Activated T-cell treated with anti-CD3 and anti-CD28 coated beads, Interleukin-2, amount 50 U/mL, for 1 hour (primary cell): ENCODE measurements at places on chromosomes 12 and 14.
A peak's percentile ranks its signal among the peaks of the same experiment; 100 is the strongest.

GRCh38 chr12:55711786-55712553, 3.9 kb upstream of the BLOC1S1 start:
- no peak for DNase-seq

DNA sequence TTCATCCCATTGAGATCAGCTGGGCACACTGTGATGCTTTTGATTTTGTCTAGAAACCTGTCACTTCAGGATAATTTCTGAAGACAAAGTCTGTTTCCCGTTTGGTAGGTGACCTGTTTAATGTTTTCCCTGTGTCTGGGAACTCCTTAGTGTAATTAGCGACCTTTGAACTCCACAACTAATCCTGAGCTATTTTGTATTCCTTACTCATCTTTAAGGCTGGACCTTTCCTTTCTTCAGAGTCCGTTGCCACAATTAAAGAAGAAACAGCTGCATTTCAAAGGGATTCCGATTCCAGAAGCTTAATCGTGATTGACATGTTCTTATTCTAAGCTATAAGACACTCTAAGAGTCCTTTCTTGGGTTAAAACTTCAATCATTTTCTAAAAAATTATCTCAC, 22.0 kb downstream of the AP5M1 start:
- DNase-seq: no peak

GRCh38 chr14:41506552-41506951, 100.1 kb upstream of the LRFN5 start:
- no peak for DNase-seq

DNA sequence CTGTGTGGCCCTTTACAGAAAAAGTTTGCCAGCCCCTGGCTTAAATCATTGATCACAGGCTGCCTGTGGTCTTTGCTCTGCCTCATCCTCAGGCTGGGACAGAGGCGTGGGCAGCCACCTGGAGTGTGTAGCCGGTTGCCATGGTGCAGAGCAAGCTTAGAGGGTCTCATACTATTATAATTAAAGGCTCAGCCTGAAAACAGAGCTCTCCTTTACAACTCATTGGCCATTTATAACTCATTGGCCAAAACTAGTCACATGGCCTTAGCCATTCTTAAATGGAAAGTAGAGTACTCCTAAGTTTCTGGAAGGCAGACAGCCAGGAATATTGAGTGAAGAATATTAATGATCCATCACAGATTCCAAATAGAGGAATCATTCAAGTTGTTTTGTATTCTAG, 3.0 kb downstream of the HSP90B1 start:
- no peak for DNase-seq

- no peak for DNase-seq
Observed at GRCh38 chr12:6405963-6406362, 22.0 kb downstream of the LTBR start.

DNA sequence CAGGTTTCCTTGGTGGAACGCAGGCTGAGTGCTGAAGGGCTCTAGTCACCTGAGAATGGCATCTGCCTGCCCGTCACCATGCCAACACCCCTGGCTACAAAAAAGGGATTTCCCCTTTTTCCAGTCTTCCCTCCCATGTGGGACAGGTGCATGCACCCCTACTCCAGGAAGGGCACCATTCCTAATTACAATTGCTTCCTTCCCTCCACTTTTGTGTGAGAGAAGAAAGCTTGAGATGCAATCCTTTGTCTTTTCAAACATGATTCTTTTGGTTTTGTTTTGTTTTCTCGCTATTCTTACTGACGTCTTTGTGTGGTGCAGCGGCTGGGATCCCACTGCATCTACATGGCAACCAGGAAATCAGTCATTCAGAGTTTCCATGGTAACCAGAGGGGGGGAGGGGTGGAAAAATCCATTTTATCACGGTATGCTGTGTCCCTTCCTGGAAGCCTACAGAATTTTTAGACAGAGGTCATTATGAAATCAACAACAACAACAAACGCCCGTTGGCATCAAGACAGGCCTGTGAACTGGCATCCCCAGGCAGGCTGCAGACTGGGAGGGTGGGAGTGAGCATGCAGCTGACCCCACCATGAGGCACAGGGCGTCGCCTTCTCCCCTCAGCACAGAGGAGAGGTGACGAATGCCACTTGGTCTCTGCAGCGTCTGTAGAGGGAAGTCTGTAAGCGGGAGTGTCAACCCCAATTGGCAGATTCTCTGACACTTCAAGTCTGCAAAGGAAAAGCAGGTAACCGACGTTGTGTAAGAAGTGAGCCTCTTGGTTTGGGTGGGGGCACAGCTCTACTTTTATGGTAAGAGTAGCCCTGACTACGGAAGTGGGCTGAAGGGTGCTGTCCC, 13.6 kb upstream of the GNG2 start:
- peak; percentile 88 for DNase-seq

- peak; percentile 53 for DNase-seq
Observed at GRCh38 chr12:2052826-2053678, at the start of gene CACNA1C. Gene CACNA1C (plus strand): TSS chr12:2052987. CDS start chr12:2053563, 576 bp downstream.

GRCh38 chr12:124142395-124143035, 152.4 kb upstream of the RFLNA start:
- no peak for DNase-seq

GRCh38 chr12:104443008-104443407, 13.7 kb upstream of the CHST11 start:
- DNase-seq: no peak

DNA sequence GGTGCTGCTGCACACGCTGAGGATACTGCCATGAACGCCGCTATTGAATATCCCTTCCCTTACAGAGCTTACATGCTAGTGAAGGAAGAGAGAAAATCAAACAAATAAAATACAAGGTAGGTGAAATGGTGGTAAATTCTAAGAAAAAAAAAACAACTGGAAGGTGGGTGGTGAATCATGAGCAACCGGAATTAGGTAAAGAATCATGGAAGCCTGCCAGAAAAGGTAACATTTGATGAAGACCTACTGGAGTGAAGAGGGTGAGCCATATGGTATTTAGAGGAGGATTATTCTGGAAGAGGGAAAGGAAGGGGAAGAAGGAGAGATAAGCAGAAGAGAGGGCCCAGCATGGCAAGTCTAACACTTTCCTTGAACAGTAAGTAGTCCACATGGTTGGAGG, 76.1 kb downstream of the LRIG3 start:
- DNase-seq: no peak

DNA sequence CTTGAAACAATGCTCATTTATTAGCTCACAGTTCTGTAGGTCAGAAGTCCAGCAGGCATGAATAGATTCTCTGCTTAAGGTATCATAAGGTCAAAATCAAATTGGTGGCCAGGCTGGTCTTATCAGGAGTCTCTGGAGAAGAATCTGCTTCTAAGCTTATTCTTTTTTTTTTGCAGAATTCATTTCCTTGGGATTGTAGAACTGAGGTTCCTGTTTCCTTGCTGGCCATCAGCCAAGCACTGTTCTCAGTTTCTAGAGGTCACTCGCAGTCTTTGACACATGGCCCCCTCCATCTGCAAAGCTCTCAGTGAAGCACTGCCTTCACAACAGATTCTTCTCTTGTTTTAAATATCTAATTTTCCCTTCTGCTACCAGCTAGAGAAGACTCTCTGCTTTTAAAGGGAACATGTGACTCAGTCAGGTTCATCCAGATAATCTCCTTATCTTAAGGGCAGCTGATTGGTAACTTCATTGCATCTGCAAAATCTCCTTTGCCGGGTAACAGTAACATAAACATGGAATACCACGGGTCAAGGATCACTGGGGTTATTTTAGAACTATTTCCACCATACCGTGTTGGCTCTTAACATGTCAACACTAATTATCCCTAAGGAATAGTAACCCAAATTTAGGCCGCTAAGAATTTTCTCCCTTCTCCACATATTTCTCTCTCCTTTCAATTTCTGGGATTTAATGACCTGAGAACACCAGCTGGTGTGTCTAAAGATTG, 25.3 kb downstream of the RHOJ start:
- DNase-seq: no peak

DNA sequence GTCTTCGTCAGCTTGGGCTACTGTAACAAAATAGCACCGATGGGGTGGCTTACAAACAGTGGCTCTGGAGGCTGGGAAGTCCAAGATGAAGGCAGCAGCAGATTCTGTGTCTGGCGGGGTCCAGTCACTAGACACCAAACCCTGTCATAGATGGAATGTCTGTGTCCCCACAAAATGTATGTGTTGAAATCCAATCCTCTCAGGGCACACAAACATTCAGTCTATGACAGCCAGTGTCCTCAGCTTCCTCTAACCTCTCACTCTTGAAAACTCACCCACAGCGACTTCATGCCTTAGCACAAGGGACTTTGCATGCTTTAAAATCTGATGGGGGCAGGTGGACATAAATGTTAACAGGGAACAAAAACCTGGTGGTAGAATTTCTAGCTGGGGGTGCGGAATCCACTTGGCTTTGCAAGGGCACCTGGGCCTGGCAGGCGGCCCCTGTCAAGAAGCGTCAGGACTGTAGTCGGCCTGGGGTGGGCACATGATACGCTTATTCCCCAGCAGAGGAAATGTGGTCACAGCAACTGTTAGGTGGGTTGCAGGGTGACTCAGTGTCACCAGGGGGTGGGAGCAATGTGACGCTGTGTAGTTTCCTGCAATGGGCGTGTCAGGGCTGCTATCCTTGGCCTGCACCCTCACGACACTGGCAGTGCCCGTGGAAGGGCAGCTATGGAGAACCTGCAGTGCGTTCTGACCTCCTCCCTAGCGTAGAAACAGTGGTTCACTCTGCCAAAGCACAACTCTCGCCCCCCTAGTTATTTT, 17.7 kb downstream of the RIN3 start:
- peak; percentile 73 for DNase-seq

DNA sequence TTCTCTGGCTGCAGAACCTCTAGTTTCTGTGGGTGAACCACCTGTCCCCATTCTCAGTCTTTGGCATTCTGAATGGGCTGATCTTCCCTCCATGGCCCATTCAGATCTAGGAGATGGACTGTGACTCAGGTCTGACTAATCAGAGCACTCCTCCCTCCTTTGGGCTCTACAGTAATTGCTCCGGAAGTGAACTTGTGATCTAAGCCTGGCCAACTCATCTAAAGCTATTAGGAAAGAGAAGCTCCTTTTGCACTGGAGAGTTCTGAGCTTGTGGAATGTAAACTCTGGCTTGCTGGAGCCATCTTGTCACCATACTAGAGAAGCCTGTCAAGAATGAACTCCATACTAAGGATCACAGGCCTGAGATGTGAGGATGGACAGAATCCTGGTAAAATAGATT, 168.2 kb downstream of the SUDS3 start:
- DNase-seq: no peak

DNA sequence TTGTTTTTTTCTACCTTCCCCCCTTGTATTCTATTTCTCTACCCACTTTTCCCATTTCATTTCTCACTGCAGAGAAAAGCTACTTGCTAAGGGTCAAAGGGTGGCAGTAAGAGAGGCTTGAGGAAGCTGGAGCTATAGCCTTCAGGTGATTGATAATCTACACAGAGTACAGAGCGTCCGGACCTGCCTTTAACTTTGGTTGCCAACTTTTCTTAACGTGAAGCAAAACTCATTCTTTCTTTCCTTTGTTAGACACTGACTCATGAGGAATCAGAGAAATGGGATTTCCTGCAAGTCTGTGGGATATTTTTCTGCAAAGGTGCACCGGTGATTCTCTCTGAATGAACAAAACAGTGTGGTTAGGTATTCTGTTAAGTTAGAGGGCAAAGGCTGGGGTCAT, 133.3 kb downstream of the RMST start:
- DNase-seq: no peak

DNA sequence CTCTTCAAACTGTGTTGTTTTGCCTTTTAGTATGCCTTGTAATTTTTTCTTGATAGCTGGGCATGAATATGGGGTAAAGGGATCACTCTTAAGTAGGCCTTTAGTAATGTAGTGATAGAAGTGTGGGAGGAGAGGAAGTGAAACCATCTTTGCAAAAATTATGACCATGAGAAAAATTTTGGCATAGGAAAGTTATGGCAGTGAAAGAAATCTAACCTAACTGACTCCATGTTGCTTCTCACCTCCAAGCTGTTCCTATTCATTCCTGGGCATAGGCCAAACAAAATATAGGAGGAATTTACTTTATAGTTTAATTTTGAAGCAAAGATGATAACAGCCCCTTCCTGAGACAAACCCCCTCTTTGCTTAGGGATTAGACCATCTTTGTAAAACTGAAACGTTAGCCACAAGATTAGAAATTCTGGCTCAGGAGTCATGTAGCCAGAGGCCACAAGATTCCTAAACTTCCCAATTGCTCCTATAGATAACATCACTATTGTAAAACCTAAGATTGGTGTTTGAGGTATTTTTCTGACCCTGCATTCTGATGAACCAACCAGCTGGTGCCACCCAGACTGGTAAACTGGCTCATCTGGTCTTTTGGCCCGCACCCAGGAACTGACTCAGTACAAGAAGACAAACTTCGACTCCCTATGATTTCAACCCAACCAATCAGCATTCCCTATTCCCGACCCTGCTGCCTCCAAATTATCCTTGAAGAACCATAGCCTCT, 45.8 kb downstream of the CRADD start:
- no peak for DNase-seq

DNA sequence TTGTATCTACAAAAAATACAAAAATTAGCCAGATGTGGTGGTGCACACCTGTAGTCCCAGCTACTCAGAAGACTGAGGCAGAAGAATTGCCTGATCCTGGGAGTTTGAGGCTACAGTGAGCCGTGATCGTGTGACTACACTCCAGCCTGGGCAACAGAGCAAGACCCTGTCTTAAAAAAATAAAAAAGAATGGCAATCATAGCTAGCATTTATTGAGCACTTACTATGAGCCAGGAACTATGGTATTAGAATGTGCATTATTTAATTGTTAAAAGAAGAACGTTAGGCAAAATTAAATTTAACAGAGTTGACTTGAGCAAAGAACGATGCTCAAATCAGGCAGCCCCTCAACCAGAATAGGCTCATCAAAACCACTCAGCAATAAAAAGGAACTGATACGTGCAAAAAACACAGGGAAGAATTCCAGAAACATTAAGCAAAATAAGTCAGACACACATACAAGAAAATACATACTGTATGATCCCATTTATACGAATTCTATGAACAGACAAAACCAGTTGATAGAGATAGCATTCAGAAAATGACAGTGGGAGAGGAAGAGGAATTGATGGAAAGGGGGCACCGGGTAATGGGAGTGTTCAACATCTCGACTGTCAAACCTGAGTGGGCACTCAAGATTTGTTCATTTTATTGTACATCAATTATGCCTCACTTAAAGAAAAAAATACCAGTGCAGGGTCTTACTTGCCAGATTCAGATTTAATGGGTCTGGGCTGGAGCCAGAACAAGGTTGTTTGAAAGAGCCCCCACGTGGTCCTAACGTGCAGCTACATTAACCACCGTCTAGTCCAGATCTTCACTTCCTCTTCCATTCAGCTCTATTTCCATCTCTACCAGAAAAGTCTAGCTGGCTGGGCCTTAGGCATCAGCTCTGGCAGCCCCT, 8.0 kb downstream of the SCNN1A start:
- DNase-seq: no peak

DNA sequence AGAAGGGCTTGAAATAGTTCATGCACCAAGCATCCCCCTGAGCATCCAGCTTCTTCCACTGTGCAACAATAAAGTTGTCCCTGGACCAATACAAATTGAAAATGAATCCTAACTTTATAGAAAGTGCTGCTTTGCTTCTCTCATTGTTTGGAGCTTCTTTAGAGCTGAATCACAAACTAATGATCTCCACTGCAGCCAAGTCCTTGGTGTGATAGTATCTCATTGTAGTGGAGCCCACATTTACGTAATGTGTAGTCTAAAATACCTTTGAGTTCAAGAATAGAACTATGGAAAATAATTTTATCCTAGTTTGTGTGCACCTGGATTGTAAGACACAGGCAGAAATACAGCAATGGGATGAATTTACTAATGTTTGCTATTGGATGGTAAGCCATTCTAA, 319.9 kb downstream of the EGLN3 start:
- no peak for DNase-seq
